Pericardium fibroblast (primary cell): ENCODE measurements at places on chromosomes 2 and 18. TPM values are rescaled to one million over a fixed set of nuclear protein-coding genes. Genes with fewer than 3 reads are reported as not detected.

MYOM1 gene
- total RNA-seq = 1.4 and 3.0 TPM in 2 replicates

CYBRD1 gene
- total RNA-seq = 309 and 338 TPM in 2 replicates

POTEI gene
- not detected in 2 replicates for total RNA-seq

NCKAP5 gene
- 0.09 and 0.12 TPM in 2 replicates for total RNA-seq

RPRM gene
- total RNA-seq = 1.2 TPM in 1 of 2 replicates, not detected in the other

MYO5B gene
- total RNA-seq = under 0.01 and 0.82 TPM in 2 replicates

TEKT4 gene
- not detected in 2 replicates for total RNA-seq

LOXHD1 gene
- total RNA-seq = not detected in 2 replicates

MBD1 gene
- 40.3 and 41.3 TPM in 2 replicates for total RNA-seq

PRKRA gene
- total RNA-seq = 35.9 and 42.6 TPM in 2 replicates

MC5R gene
- total RNA-seq = not detected in 2 replicates

MAB21L4 gene
- not detected in 2 replicates for total RNA-seq

PLGLB1 gene
- total RNA-seq = 0.93 and 2.0 TPM in 2 replicates

LAMA1 gene
- 19.0 and 22.1 TPM in 2 replicates for total RNA-seq

MLPH gene
- 11.7 and 23.2 TPM in 2 replicates for total RNA-seq

RAB27B gene
- 0.93 and 1.9 TPM in 2 replicates for total RNA-seq

MOGAT1 gene
- total RNA-seq = not detected in 2 replicates

UGT1A10 gene
- not detected in 2 replicates for total RNA-seq

TNFAIP6 gene
- 20.0 and 55.4 TPM in 2 replicates for total RNA-seq

CHRNG gene
- 0.77 TPM in 1 of 2 replicates, not detected in the other for total RNA-seq

REG1B gene
- total RNA-seq = not detected in 2 replicates

MC4R gene
- not detected in 2 replicates for total RNA-seq

LRP2 gene
- under 0.01 TPM in 1 of 2 replicates, not detected in the other for total RNA-seq

RAPH1 gene
- total RNA-seq = 19.4 and 42.2 TPM in 2 replicates

APCDD1 gene
- 13.3 and 19.3 TPM in 2 replicates for total RNA-seq

DLX1 gene
- total RNA-seq = not detected in 2 replicates

UCN gene
- total RNA-seq = 0.35 and 2.0 TPM in 2 replicates

TUBA3E gene
- total RNA-seq = not detected in 2 replicates
